ENCODE measurements at places on chromosomes 1 and 21. TPM values are rescaled to one million over a fixed set of nuclear protein-coding genes. Genes with fewer than 3 reads are reported as not detected.

MFAP2 gene
- total RNA-seq: 19.8 TPM

PRKAA2 gene
- 11.9 TPM for total RNA-seq

EXO1 gene
- total RNA-seq: 1.8 TPM

GRCh38 chr1:16386454-16387113 lies 19.5 kb downstream of the SZRD1 start:
- DNase-seq: peak; percentile 53

- DNase-seq: no peak
Measured at GRCh38 chr1:24927988-24928688, 1.9 kb downstream of the RUNX3 start.

DNA sequence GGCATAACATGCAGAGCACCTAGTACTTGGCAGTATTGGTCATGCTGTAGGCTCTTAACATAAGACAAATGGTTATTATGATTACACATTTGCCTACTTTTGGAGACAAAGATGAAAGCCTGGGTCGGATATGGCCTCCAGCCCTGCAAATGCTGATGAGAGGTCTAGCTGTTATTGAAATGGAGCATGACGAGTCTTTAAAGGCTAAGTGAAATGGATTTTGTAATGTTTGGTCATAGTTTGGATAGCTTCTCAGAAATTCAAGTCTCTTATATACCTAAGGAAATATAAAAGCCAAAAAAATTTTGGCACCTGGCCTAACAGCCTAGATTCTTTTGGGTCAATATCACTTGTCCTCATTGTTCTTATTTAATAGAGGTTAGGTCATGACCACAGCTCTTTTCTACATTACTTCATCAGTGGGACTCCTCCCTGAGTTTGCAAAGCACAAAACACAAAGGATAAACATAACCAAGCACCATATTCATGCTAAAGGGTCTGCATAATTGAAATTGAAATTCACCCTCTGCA lies 69.2 kb upstream of the WLS start:
- DNase-seq: no peak

GRCh38 chr1:42206164-42206563 lies 41.6 kb upstream of the GUCA2A start:
- DNase-seq: no peak

GRCh38 chr1:46274225-46275029 lies 26.9 kb downstream of the RAD54L start:
- DNase-seq: no peak

GRCh38 chr1:202010180-202011015 lies at the start of gene ELF3:
ELF3 (plus strand) TSS chr1:202010587; CDS start chr1:202011137, 550 bp downstream.
- peak; percentile 93 for DNase-seq

GRCh38 chr1:60502506-60502905 lies 428.9 kb upstream of the C1orf87 start:
- no peak for DNase-seq

DNA sequence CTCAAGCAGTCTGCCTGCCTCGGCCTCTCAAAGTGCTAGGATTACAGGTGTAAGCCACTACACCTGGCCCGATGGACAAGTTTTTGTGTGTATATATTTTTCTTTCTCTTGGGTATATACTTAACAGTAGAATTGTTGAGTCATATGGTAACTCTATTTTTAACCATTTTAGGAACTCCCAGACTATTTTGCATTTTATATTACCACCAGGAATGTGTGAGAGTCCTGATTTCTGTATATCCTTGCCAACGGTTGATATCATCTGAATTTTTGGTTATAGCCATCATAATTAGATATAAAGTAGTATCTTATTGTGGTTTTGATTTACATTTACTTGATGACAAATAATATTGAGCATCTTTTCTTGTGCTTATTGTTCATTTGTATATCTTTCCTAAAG lies 20.7 kb downstream of the FNBP1L start:
- no peak for DNase-seq

GRCh38 chr1:155030243-155030795 lies 3.3 kb downstream of the DCST2 start:
- DNase-seq: no peak

- no peak for DNase-seq
Measured at GRCh38 chr1:62209931-62210595, 15.4 kb downstream of the L1TD1 start.

DNA sequence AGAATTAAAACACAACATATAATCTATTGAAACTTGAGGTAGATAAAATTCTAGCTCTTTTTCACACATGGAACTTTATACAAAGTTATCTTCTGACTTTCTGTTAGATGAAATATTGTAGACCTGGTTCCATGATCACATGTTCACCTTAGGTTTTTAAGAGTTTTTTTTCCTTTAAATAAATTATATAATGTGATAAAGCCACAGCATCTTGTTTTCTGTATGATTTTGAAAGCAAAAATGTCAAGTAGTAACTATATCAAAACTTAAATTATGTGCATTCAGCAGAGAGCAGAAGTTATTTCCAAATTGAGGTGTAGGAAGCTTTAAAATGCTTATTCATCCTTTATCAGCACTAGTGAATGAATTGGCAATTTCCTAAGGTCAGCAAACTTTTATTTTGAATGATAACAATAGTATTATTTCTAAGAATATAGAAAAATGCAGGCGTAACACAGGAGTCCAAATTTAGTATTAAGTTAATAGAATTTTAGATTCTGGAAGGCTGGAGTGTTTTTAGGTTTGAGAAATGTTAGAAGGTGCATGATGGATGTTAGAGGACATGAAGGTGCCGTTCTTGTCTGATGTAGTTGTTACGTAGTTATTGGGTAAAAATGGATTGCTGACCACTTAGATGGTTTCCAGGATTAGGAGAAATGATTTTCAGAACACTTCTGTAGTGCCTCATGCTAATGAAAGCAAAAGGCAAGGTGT lies 17.5 kb downstream of the BACH1 start:
- no peak for DNase-seq

DNA sequence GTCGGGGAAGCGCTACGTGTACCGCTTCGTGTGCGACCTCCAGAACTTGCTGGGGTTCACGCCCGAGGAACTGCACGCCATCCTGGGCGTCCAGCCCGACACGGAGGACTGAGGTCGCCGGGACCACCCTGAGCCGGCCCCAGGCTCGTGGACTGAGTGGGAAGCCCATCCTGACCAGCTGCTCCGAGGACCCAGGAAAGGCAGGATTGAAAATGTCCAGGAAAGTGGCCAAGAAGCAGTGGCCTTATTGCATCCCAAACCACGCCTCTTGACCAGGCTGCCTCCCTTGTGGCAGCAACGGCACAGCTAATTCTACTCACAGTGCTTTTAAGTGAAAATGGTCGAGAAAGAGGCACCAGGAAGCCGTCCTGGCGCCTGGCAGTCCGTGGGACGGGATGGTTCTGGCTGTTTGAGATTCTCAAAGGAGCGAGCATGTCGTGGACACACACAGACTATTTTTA lies 17.1 kb downstream of the ETS2 start:
- DNase-seq: no peak

DNA sequence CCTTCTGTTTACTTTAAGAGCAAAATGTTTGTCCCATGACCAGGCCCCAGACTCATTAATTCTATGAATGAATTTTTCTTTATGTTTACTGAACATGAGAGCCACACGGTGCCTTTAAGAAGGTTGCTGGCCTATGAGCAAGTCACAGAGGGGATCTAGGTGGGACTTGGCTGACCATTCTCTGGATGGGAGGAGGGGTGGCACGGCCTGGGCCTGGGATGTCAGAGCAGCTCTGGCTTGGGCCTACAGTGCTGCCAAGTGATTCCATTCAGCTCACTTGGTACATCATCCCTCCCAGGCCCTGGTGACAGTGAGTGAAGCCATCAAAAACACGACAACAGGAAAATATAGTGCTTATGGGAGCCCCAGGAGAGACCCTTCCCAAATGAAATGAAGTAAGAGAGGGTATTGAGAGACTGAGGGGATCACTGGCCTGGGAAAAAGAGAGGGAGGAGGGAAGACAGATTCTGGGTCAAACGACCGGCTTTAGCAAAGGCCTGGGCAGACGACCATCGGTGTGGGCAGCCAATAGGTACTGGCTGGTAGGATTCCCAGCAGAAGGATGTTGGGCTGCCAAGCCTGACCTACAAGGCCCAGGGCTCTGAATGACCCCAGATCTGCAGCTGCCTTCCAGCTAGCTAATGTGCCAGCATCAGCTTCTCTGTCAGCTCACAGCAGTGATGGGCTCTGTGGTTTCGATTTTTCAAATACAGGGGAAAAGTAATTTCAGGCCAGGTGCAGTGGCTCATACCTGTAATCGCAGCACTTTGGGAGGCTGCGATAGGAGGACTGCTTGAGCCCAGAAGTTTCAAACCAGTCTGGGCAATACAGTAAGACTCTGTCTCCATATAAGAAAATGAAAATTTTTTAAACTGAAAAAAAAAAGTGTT lies 3.3 kb downstream of the TMEM53 start:
- DNase-seq: no peak

DNA sequence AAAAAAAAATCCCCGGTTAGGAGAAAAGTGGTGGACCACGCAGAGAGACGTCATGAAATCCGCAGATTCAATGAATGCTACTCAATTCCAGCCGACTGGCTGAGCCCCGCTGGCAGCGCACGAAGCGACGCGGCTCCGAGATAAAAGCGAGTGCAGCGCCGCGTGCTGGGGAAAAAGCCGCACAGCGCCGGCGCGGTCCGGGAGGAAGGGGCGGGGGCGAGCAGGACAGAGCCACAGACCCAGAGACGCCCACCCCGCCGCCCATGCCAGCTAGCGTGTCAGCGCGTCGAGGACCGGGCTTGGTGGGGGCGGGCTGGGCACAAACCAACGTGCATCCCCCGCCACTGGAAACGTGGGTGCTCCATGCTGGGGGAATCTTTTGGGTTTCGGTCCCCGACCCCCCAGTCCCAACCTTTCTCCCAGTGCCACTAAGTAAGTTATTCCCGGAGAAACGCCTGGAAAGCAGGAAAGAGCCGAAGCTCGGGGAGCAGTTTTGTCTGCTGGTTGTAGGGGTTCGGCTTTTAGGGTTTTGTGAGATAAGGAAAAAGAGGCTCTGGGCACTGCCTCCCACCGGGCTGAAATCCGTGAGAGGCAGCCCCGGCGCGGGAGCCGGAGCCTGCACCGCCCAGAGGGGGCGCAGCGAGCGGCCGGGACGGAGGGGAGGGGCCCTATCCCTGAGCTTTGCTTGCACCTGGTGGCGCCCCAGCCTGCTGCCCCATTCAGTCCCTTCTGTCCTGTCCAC lies at the start of gene KCNJ6:
Gene KCNJ6 (minus strand): TSS at position 148 of the 742 bp plus-strand sequence. CDS start 75,775 bp downstream, outside the sequence.
- DNase-seq: no peak

DNA sequence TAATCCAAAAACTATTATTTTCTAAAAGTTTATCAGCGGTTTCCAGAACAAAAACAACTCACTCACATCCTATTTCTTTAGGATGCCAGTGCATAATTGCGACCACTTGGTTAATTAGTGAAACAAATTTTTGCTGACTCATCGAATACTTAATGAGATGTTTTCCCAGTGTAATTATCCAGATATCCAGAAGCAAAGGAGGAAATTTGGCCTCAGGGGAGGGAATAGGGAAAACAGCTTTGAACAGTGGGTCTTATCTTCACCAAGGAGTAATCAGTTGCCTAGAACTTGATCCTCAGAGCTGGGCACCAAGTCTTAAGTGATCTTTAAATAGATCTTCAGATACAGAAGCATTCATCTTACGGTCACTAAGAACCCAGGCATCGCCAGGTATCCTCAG lies 24.3 kb downstream of the STYXL2 start:
- DNase-seq: no peak

DNA sequence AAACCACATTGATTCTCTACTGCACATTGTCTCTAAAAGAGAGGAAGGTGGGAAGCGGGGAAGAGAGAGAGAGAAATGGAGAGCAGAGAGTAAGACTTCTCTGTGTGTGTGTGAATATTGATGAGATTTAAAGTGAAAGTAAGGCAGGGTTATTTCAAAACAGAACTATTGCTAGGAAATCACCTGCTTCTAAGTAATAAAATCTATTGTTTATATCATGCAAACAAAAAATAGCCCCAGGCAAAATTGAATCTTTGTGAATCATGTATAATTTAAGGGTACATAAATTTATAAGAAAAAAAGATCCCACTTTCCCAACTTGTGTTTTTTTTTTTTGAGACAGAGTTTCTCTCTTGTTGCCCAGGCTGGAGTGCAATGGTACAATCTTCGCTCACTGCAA lies 1.2 kb upstream of the GBP7 start:
- no peak for DNase-seq
